ENCODE measurements at places on chromosomes 12 and 14.

DNA sequence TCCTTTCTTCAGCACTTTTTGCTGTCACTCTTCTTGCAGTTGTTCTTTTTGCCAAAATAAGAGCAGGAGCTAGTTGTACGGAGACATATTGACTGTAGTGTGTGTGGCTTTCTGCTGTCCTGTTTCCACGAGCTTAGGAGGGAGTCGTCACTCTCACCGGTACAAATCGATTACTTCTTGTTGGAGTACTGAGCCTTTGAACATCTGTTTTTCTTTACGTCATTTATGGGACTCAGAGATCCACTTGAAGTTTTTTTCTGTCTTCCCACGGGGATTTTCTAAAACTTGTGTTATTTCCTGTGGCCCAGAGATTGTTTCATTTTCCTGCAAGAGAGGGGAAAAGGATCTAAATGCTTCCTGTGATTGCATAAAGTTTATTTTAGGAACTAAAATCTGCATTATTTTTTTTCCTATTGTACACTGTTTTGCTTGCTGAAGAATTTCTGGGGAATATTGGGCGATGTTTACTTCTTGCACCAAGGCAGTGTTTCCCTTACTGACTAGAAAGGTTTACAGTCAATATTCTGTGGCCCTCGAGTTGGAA is 199.8 kb upstream of the ARHGAP5 start:
- no peak for DNase-seq

DNA sequence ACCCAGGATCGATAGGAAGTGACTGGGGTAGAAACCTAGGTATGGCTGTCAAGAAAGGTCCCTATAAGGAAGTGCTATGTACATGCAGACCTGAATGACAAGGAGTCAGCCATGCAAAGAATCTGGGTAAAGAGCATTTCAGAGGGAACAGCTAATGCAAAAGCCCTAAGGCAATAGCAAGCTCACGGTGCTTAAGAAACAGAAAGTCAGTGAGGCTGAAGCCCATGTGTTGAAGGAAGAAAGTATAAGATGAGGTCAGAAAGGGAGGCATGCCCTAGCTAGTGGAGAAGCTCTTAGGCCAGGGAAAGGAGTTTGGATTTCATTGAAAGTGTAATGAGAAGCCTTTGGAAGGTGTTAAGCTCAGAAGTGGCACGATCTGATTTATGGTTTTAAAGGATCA is 6.0 kb upstream of the ADCY6 start:
- DNase-seq = no peak

DNA sequence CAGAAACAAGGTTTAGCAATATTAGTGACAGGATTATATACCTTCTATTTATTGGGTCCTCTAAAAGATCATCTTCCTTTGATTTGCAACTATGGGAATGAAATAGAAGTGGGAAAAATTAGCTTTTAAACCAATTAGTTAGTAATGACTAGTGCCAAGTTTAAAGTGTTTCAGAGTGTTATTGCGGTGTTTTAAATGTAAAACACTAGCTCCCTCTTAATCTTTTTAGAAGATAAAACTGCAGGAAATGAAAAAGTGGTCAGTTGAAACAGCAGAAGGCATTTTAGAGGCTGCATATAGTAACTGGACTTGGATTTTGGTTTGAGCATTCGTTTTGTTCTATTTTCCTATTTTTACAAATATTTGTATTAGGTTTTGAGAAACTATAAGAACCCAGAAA is 286.2 kb downstream of the RAD51B start:
- no peak for DNase-seq

DNA sequence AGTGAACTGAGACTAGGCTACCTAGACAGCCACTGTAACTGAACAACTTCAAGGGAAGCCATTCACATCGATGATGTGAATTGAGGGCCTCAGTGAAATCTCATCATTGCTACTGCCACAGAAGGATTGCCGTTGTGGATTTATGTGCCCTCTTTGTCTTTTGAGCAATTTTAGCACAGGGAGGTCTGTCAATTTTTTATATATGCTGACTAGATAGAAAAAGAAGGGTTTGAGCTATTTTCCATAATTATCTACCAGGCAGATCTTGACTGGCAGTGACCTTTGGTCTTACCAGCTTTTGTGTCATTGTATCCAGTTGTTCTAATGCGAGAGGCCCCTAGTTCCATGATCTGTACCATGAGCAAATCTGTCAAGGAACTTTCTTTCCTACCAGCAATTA is 179.4 kb downstream of the ERC1 start:
- no peak for DNase-seq

GRCh38 chr14:106044515-106044914 is 518.1 kb downstream of the TMEM121 start:
- DNase-seq = no peak

DNA sequence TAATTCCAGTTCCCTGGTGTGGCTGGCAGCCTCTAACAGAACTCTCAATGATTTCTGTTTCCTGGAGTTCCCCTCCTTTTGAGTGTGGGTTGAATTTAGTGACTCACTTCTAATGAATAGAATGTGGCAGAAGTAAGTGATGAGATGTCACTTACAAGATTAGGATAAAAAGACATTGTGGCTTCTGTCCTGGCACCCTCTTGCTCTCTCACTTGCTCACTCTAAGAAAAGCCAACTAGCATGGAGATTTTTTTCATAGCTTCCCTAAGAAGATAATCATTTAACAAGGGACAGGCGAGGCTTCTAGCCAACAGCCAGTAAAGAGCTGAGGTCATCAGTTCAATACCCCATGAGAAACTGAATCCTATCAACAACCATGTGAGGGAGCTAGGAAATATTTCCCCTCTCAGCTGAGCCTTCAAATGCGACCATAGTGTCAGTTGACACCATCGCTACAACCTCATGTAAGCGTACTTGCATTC is 156.7 kb downstream of the TMTC3 start:
- no peak for DNase-seq

- DNase-seq = no peak
Observed at GRCh38 chr14:55088356-55088755, 36.9 kb downstream of the MAPK1IP1L start.

DNA sequence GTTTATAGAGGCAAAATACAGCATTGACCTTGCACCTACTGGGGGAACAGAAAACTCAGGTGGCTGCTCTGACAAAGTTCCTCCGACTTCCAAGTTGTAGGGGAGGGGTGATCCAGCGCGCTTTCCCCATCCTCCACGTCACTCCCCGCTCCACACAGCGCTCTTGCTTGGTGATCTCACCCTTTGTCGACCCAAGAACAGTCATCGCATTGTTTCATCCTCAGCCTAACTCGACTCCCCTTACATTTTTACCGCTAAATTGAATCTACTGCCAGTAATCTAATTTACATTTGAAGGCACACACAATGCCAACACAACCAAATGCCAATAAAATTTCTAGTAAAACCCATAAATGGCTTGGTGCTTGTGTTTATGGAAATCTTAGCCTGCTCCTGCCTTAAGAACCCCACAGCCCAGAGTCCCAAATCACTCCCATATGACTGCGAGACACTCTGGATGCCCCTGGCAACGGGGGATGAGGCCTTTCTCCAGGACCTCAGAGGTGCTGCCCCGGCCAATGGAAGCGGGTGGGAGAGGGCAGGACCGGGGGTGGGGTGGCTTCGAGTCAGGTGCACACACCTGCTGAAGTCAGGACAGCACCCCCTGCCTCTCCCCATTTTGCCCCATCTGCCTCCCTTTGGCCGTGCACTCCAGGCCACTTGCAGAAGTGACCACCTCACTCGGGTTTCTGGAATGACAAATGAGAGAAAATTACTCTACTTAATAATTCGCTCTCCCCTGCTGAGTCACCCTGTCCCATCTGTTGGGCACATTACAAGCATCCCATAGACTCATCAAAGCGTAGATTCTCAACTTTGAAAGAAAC is 98.2 kb upstream of the GSC start:
- DNase-seq = no peak

GRCh38 chr12:22272335-22273151 is 62.0 kb downstream of the ST8SIA1 start:
- DNase-seq = no peak
